ENCODE measurements at places on chromosomes 6 and 20.
A peak's percentile ranks its signal among the peaks of the same experiment; 100 is the strongest.

DNA sequence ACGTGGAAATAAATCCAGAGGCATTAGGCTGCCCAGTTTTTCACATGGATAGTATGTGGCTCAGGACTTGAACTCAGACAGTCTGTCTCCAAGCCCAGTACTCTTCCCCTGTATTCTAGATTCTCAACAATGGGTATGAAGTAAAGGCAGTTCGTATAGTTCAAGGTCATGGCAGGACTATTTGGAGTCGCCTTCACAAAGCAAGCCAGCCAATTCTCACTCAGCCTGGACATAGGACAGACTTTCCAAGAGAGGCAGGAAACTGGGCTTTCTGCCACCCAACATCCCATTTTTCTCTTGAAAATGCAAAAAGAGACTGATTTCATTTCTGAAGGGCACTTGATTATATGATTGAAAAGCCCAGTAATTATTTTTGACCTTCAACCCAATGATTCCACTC lies 111.0 kb downstream of the EDN1 start:
- no peak for DNase-seq

DNA sequence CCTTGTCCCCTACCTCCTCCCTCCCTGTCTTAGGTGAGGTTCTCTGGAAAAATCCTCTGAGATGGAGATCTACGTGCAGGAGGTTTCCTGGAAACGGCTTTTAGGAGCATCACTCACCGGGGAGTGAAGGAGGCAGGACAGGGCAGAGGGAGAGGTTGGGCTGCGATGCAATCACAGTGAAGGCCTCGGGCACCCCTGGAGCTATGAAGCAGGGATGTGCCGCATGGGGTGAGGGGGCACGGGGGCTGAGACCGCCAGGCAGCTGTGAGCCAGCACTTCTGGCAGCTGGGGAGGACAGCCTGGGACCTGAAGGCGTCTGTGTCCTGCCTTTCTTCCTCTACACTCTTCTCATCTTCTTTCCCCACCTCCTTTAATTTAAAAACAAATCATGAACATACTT lies 12.9 kb upstream of the GLP1R start:
- no peak for DNase-seq

DNA sequence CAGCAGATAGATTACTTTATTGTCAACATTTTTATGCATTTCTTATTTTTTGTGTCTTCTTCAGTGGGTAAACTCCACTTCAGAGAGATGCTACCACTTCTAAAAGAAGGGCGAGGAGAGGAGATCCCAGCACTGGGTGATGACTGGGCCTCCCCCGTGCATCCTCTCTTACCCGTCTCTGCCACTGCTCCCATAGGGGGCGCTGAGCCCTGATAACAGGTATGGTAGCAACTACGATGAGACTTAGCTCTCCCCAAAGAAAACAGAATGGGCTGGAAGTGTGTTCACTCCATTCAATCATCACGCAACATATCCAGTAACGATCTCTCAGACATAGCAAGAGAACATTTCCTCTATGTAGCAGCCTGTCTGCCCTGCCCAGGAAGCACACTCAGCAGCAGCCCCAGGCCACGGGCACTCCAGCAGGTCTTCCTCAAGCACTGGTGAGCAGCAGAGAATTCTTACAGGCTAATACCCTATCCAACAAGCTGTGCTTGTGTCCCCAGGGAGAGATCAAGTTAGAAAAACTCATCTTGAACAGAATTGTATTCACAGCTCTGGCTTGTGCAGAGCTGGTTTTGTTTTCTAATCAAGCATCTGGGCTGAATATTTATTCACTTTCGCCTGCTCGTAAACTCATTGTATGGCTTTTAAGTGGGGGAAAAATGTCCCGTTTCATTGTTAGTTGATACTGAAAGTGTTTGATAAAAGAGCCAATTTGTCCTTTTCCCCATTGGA lies 533.1 kb upstream of the CDH4 start:
- DNase-seq, result no peak

DNA sequence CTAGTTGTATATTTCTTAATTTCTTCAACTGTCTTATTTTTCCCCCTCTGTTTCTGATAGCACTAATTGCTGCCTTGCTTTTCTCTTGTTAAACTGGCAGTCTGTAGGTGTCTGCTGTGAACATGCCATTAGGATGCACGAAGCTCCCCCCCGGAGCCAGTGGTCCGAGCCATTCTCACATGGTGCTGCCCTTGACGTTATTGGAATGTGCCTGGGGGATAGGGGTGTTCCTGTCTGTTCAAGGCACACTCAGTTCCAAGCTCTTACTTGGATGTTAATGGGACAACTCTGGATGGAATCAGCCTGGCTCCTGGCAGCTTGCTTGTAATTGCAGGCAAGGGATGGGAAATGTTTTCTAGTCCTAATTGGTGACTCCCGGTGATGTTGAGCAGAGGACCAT lies 68.4 kb downstream of the RREB1 start:
- DNase-seq, result no peak

GRCh38 chr6:168376120-168376519 lies 56.5 kb upstream of the DACT2 start:
- DNase-seq, result no peak

DNA sequence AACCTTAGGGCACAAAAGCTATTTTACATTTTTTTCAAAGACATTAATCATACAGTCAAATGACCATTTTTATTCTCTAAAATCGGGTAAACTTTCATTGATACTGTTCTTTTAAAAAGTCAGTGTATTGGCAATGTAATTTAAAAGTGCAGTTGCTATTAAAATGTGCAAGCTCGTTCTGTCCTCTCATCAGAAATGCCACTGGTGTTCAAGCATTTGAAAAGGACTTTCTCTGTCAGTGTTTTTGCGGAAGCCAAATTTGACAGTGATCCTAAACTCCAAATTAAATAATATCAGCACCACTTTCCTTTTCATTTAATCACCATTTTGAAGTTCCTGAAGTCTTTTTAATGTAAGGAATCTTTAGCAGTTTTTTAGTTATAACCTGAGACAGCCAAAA lies 69.6 kb downstream of the AFG1L start:
- DNase-seq, result no peak

DNA sequence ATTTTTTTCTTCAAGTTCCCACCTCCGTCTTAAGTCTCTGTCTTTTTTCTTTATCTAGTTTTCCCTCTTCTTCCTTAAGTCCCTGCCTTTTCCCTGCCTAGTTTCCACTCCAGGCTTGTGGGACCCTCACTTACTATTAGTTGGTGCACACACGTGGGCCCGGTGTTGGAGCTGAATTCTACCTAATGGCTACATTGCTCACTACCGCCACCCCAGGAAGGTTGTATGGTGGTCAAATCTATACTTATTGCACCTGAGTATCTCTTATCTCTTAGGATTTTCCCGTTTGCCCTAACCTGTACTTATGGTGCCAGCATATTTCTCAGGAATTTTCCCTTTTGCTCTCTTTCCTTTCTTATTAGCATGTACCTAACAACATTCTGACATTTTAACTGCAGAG lies 692.8 kb downstream of the EPM2A start:
- no peak for DNase-seq

DNA sequence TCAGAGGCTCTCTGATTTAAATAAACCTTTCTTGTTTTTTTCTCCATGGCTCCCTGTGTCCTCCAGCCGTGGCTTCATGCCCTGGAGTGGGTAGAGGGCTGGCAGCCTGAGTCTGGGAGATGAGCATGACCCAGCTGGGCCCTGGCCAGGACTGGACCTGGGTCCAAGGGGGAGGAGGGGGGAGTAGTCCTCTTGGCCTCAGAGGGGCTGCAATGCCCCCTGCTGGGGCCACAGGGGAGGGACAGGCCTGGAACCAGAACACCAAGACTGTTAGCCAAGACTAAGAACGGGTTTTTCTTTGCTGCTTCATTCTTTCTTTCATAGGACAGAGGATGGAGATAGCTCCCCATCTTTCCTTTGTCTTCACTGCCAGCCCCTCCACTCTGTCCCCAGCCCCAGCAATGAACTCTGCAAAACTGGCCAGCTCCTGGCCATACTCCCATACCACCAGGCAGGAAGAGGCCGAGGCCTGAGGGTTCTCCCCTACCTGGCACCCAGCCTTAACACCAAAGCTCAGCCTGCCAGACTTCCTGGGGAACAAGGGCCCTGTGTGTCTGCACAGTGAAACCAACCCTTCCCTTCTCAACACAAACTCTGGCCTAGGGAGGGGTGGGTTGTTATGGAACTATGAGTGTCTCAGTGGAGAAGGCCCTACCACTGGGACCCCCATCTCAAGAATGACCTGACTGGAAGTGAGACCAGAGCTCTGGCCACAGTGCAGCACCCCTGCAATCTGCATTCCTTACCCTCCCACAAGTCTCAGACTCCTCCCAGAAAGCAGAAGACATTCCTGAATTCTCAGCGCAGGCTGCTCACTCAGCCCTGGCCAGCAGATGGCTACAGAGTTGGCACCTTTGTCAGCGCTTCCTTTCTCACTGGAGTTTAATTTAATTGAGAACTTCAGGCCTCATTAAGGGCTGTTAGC lies 11.0 kb downstream of the SLC29A1 start:
- no peak for DNase-seq

GRCh38 chr20:64106981-64107735 lies at the start of gene NPBWR2:
NPBWR2 (minus strand) TSS chr20:64107565; CDS start chr20:64106831, 734 bp downstream.
- no peak for DNase-seq

DNA sequence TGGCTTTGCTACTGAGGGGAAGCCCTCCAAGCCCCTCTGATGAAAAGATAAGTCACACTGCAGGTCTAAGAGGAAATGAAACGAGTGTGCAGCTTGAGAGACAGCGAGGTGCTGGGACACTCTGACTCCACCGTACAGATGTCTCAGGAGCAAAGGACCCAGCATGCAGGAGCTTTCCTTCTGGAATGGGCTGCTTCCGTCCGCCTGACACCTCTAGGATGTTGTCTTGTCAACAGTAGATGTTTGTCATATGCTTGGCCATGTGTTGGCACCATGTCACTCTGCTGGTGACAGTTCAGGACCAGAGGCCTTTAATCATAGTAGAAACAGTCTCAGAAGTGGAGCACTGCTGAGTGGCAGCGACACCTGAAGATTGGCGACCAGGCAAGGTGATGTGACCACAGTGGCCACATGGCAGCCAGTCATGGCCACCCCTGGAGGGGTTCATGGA lies 46.7 kb downstream of the SLC24A3 start:
- DNase-seq, result no peak

GRCh38 chr20:32368925-32369324 lies 10.8 kb downstream of the ASXL1 start:
- DNase-seq, result no peak

- no peak for DNase-seq
Measured at GRCh38 chr6:47455533-47456209, 21.9 kb upstream of the CD2AP start.

GRCh38 chr6:148461986-148462577 lies 119.4 kb downstream of the SASH1 start:
- DNase-seq, result no peak

DNA sequence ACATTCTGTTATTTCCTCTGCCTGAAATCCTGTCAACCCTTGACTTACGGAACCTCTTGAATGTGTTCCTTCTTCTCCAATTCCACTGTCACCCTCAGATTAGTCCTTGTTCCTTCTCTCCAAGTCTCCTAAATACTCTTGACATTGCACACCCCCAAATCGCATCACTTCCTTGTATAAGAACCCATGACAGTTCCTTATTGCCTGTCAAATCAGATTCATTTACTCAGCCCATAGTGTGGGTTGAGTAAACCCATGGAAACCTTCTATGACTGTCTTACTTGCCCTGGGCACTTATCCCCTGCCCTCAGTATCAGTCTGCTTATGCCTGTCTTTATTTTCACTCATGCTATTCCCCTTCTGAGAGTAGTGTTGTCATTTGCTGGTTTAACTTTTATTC lies 40.5 kb downstream of the ARMC2 start:
- DNase-seq, result no peak

- no peak for DNase-seq
Measured at GRCh38 chr6:158110986-158111385, 57.1 kb downstream of the SERAC1 start.

- no peak for DNase-seq
Measured at GRCh38 chr6:120363429-120363828, 970.9 kb downstream of the TBC1D32 start.

GRCh38 chr20:43477619-43478018 lies 19.9 kb downstream of the SRSF6 start:
- DNase-seq, result no peak

DNA sequence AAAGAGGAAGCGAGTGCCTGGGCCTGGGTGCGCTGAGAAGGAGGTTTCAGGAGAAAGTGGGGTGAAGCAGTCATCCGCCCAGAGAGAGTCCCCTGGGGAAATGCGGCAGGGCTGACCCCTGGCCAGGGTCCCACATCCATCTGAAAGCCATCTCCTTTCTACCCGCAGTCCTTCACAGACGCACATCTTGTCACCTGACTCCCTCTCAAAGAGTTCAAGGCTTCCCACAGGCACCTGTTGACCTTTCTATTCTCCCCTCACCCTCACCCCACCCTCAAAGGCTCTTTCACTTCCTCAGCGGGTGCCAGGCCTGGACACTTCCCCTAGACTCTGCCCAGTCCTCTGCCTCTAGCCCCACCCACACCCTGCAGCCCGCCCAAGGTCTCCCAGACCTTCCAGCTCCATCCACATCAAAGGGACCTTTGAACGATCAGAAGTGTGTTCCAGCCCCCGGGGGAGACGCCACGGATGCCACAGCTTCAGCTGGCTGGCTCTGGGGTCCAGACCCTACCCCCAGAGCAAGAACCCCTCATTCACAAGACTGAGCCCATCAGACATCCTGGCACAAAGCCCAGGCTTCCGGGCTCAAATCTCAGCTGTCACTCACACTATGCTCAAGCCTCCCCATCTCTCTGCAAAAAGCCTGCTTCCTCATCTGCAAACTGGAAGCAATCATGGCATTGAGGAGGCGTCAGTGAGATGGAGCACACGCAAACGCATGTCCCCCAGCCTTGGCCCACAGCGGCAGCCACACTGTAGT lies 2.1 kb downstream of the CTSZ start:
- peak; percentile 17 for DNase-seq

DNA sequence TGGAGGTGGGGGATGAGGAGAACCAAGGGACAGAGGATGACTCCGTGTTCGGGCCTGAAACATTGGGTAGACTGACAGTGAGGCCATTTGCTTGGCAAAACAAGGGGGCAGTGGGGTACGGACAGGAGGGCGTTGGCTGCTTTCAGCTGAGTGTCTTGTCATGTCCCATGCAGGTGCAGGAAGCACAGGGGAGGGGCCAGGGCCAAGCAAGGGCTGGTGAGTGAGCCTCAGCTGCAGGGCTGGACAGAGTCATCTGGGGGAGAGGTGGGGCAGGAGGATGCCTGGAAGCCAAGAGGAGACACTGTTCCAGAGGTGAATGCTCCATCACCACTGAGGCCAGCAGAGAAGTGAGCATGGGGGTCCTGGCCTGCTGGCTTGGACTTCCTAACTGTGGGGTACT lies 78.4 kb downstream of the ERMARD start:
- no peak for DNase-seq

DNA sequence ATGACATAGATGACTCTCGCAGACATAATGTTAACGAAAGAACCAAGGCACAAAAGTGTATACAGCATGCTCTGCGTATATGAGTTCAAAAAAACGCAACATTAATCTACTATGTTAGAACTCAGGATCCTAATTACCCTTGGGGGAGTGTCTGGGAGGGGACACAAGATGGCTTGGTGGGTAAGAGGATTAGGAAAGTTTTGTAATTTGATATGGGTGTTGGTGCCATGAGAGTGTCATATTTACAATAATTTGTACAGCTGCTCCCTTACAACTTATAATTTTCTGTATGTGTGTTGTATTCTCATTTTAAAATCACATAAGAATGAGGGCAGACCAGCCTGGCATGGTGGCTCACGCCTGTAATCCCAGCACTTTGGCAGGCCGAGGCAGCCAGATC lies 38.6 kb downstream of the TFEB start:
- DNase-seq, result no peak

- DNase-seq, result no peak
Measured at GRCh38 chr6:7100072-7100752, 7.5 kb upstream of the RREB1 start.
